ENCODE measurements at places on chromosomes 1 and 21. TPM values are rescaled to one million over a fixed set of nuclear protein-coding genes. Genes with fewer than 3 reads are reported as not detected.

The FMO2 gene
- not detected for total RNA-seq

The EXTL2 gene
- 1.4 TPM for total RNA-seq

The S100A8 gene
- total RNA-seq = not detected

The CEP350 gene
- 57.0 TPM for total RNA-seq

The AURKAIP1 gene
- total RNA-seq = 121 TPM

The TMEM54 gene
- not detected for total RNA-seq

The PRAMEF8 gene
- not detected for total RNA-seq

The HAO2 gene
- total RNA-seq = not detected

The LRRC38 gene
- total RNA-seq = not detected

The WNT3A gene
- total RNA-seq = not detected

The CTSS gene
- total RNA-seq = 127 TPM

The CFHR2 gene
- not detected for total RNA-seq

The PEF1 gene
- total RNA-seq = 50.4 TPM

The DNAJC28 gene
- 0.60 TPM for total RNA-seq

The ECE1 gene
- total RNA-seq = 85.3 TPM

The HRNR gene
- total RNA-seq = not detected

The TOR1AIP1 gene
- total RNA-seq = 88.5 TPM

The MYCL gene
- total RNA-seq = 0.10 TPM

The S100A3 gene
- not detected for total RNA-seq

The LCE1B gene
- not detected for total RNA-seq

The AKIRIN1 gene
- total RNA-seq = 72.5 TPM

The KCNN3 gene
- not detected for total RNA-seq

The SLC26A9 gene
- total RNA-seq = not detected

The CENPL gene
- total RNA-seq = 28.2 TPM

The VPS45 gene
- 39.0 TPM for total RNA-seq

The PGLYRP3 gene
- not detected for total RNA-seq

The CRNN gene
- total RNA-seq = not detected

The ACKR1 gene
- total RNA-seq = not detected

The ALG14 gene
- 2.4 TPM for total RNA-seq

The FCRL5 gene
- total RNA-seq = not detected

The PTPRU gene
- 0.13 TPM for total RNA-seq

The ESRRG gene
- total RNA-seq = not detected

The KANK4 gene
- not detected for total RNA-seq

The KCNC4 gene
- 8.1 TPM for total RNA-seq

The RGS18 gene
- total RNA-seq = 0.80 TPM

The CYP2J2 gene
- total RNA-seq = 2.8 TPM

The MSH4 gene
- total RNA-seq = 0.20 TPM

The ZFYVE9 gene
- total RNA-seq = 0.30 TPM

Measured in activated CD4-positive, alpha-beta memory T cell treated with anti-CD3 and anti-CD28 coated beads, Interleukin-2, amount 10 ng/mL, durations not matched to agents 7 days and 5 days (primary cell).